OCI-LY7 (cell line): ENCODE measurements at places on chromosomes 3 and 15.

- DNase-seq: no peak
Measured at GRCh38 chr3:194995922-194996321, 275.0 kb downstream of the XXYLT1 start.

- DNase-seq: peak; percentile 51
Measured at GRCh38 chr15:60179786-60180391, 175.8 kb downstream of the FOXB1 start.

DNA sequence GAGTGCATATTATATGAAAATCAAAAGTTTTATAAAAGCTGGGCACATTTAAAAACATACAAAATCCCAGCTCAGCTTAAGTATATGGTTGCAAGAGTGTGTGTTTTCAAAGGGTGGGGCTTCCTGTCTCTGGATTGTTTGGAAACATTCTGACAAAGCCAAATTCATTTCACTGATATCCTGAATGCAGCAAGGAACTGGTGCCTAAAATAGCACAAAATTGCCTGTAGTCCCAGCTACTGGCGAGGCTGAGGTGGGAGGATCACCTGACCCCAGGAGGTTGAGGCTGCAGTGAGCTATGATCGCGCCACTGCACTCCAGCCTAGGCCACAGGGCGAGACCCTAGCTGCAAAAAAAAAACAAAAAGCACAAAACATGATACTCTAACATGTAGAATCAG is 13.0 kb upstream of the TJP1 start:
- no peak for DNase-seq

DNA sequence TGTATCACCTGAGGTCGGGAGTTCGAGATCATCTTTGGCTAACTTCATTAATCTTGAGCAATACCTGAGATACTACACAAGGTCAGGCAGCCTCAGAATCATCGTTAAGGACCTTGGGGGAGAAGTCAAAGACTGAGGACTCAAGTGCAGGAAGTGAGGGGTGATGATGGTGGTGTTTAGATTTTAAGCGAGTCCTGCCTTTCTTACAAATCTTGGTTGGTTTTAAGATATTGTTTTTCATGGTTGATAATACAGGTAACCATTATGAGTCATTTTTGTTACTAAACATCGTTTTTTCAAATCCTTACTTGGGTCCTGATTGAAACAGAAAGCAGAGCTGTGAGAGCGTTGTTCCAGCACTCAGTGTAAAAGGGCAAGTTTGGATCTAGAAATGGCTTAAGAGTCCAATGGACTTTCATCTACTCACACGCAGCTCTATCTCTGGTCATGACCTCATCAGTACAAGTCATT is 4.1 kb downstream of the RASGRP1 start:
- DNase-seq: no peak

GRCh38 chr3:20772869-20773268 is 586.9 kb upstream of the SGO1 start:
- no peak for DNase-seq

- no peak for DNase-seq
Measured at GRCh38 chr15:66592505-66593218, 26.9 kb upstream of the LCTL start.

- no peak for DNase-seq
Measured at GRCh38 chr3:11056531-11057050, 64.0 kb downstream of the SLC6A1 start.
